Urothelium cell line (cell line): ENCODE measurements at places on chromosomes 16 and 17.

DNA sequence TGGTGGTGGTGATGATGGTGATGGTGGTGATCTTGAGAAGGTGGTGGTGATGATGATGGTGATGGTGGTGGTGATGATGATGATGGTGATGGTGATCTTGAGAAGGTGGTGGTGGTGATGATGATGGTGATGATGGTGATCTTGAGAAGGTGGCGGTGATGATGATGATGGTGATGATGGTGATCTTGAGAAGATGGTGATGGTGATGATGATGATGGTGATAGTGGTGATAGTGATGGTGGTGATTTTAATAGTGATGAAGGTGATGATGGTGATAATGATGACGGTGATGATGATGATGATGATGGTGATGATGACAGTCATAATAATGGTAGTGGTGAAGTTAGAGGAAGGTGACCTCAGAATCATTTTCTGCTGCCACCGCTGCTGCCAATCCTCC lies 75.1 kb downstream of the MYH13 start:
- DNase-seq: no peak

- DNase-seq: no peak
Measured at GRCh38 chr16:84294117-84294516, 561 bp upstream of the WFDC1 start.

- DNase-seq: no peak
Measured at GRCh38 chr17:42131981-42132432, 9.4 kb downstream of the HSPB9 start.

- DNase-seq: no peak
Measured at GRCh38 chr16:59941594-59941993, 1207.5 kb upstream of the GOT2 start.

GRCh38 chr16:49800876-49801275 lies 55.0 kb downstream of the ZNF423 start:
- DNase-seq: no peak

DNA sequence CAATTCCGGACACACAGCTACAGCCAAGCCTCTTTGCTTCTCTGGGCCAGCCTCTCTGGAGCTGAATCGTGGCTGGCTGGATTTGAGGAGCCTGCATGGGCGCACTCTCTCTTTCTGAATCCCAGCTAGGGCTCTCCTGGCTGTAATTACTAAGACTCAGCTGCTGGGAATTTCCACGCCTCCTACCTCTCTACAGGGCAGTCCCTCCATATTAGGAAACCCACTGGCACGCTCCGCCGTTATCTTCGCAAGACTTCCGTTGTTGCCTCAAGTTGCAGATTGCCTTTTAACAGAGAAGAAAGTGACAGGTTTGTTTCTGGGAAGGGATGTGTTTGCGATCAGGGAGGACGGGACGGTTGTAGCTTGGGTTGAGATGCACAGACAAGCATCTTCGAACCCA lies 188.4 kb upstream of the NLRP1 start:
- no peak for DNase-seq

GRCh38 chr17:1785930-1786329 lies 24.1 kb downstream of the SERPINF1 start:
- no peak for DNase-seq

- no peak for DNase-seq
Measured at GRCh38 chr17:19295473-19296135, 58.4 kb downstream of the EPN2 start.

DNA sequence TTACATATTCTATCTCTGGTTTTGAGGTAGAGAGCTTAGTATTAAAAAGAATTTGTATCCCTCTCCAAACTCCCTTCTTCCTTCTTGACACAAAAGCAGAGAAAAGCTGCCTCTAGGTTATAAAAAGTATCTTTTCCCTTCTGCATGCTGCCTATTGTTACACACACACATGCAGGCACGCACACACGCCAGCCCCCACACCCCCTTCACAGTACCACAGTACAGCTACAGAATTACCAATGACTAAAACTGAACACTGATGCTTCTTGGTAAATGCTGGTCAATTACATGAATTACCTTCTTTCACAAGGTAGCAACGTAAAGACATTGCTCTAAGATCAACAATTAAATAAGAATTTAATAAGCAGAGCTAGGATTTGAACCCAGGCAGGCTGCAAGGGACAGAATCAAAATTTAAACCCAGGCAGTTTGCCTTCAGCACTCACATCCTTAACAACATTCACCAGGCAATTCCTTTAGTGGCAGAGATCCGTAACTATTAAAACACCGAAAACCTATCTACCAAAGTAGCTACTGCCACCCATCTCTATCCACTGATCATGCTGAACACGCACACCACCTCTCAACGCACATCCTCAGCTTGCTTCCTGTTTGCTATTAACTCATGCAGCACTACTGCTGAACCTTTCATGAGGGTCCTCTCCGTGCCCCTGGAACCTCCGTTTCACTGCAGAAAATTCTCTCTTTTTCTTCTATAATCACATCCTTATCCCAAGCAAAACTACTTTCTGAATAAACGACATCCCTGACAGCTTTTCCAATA lies 37.8 kb downstream of the YWHAE start:
- no peak for DNase-seq

DNA sequence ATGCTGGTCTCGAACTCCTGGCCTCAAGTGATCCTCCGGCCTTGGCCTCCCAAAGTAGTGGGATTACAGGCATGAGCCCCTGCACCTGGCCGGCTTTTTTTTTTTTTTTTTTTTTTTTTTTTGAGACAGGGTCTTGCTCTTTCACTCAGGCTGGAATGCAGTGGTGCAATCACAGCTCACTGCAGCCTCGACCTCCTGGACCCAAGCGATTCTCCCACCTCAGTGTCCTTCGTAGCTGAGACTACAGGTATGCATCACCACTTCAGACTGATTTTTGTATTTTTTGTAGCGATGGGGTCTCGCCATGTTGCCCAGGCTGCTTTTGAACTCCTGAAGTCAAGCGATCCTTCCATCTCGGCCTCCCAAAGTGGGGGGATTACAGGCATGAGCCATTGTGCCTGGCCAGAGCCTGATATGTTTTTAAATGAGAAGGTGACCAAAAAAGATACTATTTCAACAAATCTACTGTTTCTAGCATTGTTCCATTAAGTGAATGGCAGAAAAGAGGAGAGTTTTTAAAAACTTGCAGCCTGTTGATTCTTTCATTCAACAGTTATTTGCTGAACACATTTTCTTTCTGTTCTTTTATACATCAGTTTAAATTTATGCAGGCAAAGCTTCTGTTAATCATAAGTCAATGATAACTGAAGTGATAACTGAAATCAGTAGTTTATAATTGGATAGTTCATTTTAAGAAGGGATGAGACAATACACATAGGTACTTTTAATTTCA lies 3.2 kb upstream of the SRSF1 start:
- DNase-seq: no peak

GRCh38 chr16:78877114-78877655 lies 723.4 kb downstream of the MAF start:
- DNase-seq: no peak

DNA sequence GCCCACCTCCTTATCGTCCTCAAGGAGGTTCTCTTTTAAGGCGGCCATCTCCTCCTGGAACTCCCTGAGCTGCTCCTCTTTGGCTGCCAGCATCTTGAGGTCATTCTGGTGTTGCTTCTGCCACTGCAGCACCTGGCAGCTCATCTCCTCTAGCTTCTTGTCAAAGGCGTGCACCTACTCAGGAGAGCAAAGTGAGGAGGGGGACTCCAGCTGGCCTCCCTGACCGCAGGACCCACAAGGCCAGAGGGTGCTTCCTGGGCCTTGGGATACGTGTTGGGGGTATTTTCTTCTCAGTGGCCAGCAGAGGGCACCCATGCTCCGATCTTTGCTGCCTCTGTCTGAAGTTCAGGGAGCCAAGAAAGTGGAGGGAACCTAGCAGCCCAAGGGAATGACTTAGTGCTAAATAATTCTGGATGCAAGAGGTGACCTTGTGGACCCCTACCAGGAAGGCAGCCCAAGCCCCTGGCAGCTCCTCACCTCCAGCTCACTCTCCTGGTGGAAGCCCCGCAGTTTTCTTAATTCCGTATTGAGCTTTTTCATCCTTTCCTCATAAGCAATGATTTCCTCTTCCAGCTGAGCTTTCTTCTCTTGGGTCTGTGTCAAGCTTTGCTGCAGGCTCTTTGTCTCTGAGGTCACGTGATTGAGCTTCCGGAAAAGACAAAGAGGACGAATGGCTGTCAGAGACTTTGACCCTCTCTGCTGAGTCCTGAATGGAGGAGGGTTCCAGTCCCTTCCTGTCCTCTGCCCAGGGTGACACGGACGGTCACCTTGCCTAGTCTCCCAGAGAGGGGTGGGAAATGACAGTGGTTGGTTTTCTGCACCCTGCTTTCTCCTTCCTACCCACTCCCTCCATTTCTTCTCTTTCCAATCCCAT lies 31.4 kb downstream of the DHX38 start:
- DNase-seq: peak; percentile 81

- DNase-seq: no peak
Measured at GRCh38 chr17:68589086-68589485, 12.1 kb downstream of the FAM20A start.

GRCh38 chr16:80948886-80949493 lies 57.7 kb downstream of the CMC2 start:
- peak; percentile 31 for DNase-seq

GRCh38 chr17:1724351-1724868 lies at the start of gene WDR81:
TSS of gene WDR81 (plus strand) at chr17:1724704. CDS start at chr17:1724960, 256 bp downstream.
- DNase-seq: peak; percentile 78

GRCh38 chr17:7029096-7029495 lies 6.2 kb downstream of the BCL6B start:
- no peak for DNase-seq
